ENCODE measurements at places on chromosomes 5 and 9. TPM values are rescaled to one million over a fixed set of nuclear protein-coding genes. Genes with fewer than 3 reads are reported as not detected.
A peak's percentile ranks its signal among the peaks of the same experiment; 100 is the strongest.

GRCh38 chr5:111063709-111064322 is 7.7 kb upstream of the TSLP start:
- no peak for DNase-seq

- no peak for DNase-seq
Measured at GRCh38 chr5:106865279-106865678, 805.5 kb downstream of the EFNA5 start.

DNA sequence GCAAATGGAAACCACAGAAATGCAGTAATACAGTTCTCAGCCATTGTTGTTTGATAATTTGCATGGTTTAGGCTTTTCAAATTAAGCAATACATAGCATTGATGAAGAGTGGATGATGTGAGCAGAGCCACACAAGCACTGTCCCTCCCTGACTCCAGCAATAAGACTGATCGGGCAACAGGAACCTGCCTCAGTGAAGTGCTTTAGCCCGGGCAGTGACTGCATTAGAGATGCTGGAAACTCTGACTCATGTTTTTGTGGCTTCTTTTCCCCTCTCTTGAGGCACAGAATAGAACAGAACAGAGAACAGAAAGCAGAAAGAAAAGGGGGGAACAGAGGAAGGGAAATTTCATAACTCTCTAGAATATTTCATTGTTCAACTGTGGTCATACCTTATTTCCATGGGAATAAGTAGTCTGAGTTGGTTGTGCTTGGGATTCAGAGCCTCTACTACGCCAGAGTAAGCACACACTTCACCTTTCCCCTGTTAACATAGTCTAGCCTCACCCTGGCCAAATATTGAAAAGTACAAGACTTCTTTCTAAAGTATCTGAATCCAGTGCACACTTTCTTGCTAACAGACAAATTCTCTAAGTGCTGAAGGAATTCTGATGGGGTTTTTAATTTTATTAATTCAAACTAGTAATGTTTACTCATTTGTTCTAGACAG is 164.8 kb upstream of the VCAN start:
- peak; percentile 11 for DNase-seq

- DNase-seq = no peak
Measured at GRCh38 chr5:65803699-65804391, 81.8 kb downstream of the NLN start.

DNA sequence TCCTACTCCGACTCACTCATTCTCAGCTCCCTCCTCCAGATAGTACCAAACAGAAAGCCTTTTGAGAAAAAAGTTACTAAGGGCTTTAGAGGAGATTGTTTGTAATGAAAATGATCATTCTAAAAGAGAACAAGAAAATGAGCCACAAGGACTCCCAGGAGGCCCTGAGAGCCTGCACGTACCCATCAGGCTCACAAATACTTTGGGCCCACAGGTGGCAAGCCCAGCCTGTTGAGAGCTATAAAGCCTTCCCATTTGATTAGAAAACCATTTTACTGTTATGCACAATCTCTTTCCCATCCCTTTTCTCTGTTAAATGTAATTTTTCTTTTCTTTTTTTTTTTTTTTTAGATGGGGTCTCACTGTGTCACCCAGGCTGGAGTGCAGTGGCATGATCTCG is 136.1 kb downstream of the LHFPL2 start:
- no peak for DNase-seq

The CARTPT gene
- not detected for total RNA-seq

GRCh38 chr5:39274398-39275085 is 55.2 kb upstream of the FYB1 start:
- no peak for DNase-seq
